ENCODE measurements at places on chromosomes 16 and 17.

GRCh38 chr17:50472286-50472685 is 3.6 kb upstream of the CHAD start:
- no peak for DNase-seq

DNA sequence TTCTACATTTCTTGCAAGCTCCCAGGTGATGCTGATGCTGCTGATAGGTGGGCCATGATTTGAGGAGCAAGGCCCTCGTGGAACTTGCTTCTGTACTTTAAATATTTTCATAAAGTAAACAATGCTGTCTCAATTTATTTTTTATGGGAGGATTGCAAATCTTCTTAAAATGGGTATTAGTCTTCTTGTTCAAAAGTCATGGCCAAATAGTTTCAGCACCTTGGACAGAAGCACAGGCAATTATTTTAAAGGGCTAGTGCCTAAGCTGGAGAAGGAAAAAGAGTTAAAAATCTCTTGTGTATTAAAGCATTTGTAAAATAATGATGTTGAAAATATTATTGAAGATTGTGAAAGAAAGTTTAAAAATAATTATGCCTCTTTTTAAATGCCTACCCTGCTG is 50.5 kb downstream of the GPR139 start:
- DNase-seq: no peak

DNA sequence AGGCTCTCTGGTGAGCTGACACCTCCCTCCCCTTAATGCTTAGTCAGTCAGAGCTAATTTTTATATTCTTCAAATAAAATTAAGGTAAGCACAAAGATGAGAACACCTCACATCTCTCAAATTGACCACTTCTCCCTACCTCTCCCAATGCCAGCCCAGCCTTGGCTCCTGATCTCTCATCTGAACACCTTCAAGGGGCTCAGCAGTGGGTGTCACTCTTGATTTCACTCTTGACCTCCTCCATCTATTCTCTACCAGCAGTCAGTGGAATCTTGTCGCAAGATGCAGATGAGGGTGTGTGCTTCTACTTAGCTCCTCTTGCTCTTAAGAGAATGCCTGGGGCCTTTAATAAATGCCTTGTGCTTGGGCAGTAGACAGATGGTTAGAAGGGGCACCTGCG is 309.0 kb upstream of the IRX3 start:
- DNase-seq: no peak

- no peak for DNase-seq
Observed at GRCh38 chr16:49484451-49484849, 110.8 kb downstream of the C16orf78 start.

DNA sequence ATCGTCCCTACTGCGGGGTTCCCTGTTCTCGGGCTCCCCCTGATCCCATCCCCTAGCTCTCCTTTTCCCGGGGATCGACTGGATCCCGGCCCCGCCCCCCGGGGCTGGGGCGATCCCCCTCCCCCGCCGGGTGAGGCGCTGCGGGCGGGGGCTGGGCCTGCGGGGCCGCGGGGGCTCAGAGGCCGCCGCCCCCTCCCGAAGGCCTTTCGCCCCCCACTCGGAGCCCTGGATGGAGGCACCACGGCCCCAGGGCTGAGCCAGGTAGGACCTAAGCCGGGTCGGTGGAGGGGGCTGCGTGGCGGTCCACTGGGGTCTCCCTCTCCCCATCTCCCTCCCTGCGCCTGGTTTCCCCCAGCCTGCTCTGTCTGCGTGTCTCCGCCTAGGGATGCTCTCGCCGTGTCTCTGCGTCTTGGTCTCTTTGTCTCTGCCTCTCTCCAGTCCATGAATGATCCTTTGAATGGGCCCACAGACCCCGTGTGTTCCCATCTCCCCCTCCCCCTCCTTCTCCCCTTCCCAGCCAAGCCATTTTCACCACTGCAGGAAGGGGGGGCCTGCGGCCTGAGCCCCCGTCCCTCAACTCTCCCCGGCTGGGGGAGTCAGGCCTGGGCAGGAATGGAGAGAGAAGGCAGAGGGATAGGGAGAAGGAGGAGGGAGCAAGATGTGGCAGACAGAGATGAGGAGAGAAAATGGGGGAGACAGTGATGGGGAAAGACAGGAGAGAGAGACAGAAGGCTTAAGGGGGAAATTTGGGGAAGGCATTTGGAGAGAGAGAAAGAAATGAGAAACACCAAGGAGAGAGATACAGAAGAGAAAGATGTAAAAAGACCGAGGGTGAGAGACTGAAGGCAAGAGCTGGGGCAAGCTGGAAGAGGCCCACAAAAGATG is 1.7 kb upstream of the TMEM256 start:
- DNase-seq: no peak

- DNase-seq: no peak
Observed at GRCh38 chr16:57426356-57426755, 20.8 kb downstream of the CIAPIN1 start.

- no peak for DNase-seq
Observed at GRCh38 chr16:4958510-4959438, 644 bp downstream of the SEC14L5 start.

DNA sequence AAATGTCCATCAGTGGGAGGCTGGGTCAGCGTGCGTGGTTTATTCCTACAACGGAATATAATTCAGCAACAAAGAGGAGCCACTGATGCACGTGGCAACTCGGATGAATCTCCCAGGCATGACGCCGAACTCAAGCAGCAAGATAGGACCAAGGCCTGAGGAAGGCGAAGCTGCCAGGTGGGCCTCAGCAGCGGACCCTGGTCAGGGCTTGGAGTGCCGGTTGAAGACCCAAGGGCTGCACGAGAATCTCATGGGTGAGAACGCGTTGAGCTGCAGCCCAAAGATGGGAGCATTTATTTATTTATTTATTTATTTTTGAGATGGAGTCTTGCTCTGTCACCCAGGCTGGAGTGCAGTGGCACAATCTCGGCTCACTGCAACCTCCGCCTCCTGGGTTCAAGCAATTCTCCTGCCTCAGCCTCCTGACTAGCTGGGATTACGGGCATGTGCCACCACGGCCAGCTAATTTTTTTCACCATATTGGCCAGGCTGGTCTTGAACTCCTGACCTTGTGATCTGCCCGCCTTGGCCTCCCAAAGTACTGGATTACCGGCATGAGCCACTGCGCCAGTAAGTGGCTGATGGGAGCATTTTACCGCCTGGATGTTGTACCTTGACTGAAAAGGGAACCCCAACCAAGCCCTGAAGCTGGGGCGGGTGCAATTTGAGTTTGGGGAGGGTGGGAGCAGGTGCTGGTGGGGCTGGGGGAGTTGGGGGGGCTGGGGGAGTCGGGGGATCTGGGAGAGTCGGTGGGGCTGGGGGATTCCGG is 18.1 kb upstream of the BAHCC1 start:
- no peak for DNase-seq

GRCh38 chr16:10694306-10694705 is 424 bp downstream of the TEKT5 start:
- no peak for DNase-seq

GRCh38 chr16:77223184-77223583 is 24.0 kb downstream of the SYCE1L start:
- no peak for DNase-seq

- DNase-seq: no peak
Observed at GRCh38 chr17:57315061-57316015, 59.0 kb downstream of the MSI2 start.

- no peak for DNase-seq
Observed at GRCh38 chr17:64658931-64659330, 3.2 kb downstream of the SMURF2 start.

GRCh38 chr17:66711881-66712321 is 123.0 kb upstream of the CACNG5 start:
- DNase-seq: no peak

- DNase-seq: no peak
Observed at GRCh38 chr16:58271589-58271988, 23.2 kb downstream of the PRSS54 start.

GRCh38 chr16:7839568-7839967 is 506.9 kb downstream of the RBFOX1 start:
- no peak for DNase-seq

DNA sequence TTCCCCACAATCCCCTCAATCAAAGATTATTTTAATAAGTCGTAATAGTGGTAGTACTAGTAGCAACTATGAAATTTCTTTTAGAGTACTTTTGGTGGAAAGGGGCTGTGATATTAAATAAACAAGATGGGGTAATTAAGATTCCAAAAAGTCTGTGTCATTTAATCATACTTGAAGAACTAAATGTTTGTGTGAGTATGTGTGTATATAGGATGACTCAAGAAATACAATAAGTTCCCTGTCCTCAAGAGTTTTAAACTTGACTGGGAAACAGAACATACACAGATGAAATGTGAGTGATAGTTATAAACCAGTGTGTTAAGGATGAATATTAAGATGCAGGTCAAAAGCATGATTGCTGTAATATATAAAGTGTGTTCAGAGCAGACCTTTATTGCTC is 2.3 kb downstream of the ALDH3A2 start:
- DNase-seq: no peak

GRCh38 chr17:9644910-9645751 is at the start of gene USP43:
TSS of gene USP43 (plus strand) at chr17:9645517. CDS start at chr17:9645633, 116 bp downstream.
- DNase-seq: peak; percentile 12

DNA sequence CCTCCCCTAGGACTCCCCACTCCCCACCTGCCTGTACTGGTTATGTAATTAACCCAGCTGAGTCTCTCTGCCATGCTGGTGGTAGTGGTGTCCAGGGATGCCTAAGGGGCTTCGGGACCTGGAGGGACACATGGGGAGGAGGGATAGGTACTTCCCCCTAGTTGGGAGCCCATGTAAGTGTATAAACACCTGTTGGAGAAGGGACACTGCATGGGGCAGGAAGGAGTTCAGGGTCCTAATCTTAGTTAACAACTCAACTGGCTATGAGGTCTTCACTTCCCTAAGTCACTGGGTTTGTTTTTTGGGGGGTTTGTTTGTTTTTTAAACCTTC is 1.3 kb downstream of the RASL10B start:
- DNase-seq: no peak

DNA sequence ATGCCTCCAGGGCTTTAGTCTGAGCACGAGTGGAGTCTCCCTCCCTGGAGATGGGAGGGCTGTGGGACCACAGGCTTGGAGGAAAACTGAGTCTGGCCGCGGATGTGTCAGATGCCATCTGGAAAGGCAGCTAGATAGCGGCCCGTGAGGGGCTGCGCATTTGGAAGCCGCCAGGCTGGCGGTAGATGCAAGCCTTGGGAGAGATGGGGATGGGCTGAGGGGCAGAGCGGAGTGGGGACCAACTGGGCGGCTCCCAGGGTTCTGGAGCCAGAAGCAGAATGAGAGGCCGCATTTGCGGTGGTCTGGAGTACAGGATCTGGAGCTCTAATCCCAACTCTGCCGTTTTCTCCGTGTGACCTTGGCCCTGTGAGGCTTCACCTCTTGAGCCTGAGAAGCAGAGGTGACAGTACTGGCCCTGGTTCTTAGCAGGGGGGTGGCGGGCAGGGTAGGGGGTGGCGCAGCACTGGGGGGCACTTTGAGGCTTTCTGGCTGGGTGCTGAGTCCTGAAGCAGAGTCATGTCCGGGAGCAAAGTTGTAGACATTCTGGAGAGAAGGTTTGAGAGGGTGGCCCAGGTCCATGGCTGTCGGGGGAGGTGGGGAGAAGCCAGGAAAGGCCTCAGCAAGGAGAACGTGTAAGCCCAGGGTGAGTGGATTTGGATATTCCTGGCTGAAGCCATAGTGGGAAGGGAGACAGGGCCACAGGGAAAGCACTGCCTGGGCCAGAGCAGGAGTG is 6.7 kb downstream of the INO80E start:
- no peak for DNase-seq

GRCh38 chr16:54342966-54343365 is 56.4 kb upstream of the IRX3 start:
- DNase-seq: no peak

GRCh38 chr17:37527249-37527851 is 37.7 kb downstream of the DUSP14 start:
- DNase-seq: no peak

DNA sequence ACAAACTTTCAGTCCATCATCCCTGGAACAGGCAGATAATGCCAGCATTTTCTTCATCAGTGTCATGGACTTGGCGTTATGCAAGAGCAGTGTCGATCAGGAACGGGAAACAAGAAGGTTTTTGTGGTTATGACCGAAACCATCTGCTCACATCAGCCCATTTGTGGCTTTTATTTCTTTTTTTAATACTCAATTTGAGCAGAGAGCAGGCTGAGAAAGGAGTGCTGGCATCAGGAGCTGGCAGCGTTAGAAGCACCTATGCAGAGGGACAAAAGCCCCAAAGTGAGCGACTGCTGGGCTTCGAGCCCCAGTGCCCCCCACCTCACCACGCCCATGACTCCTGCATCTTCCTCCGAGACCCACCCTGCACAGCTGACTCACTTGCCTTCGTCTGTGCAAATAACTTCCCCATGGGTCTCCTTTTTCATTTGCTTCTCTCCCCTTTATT is 16.2 kb upstream of the CD300E start:
- DNase-seq: no peak

DNA sequence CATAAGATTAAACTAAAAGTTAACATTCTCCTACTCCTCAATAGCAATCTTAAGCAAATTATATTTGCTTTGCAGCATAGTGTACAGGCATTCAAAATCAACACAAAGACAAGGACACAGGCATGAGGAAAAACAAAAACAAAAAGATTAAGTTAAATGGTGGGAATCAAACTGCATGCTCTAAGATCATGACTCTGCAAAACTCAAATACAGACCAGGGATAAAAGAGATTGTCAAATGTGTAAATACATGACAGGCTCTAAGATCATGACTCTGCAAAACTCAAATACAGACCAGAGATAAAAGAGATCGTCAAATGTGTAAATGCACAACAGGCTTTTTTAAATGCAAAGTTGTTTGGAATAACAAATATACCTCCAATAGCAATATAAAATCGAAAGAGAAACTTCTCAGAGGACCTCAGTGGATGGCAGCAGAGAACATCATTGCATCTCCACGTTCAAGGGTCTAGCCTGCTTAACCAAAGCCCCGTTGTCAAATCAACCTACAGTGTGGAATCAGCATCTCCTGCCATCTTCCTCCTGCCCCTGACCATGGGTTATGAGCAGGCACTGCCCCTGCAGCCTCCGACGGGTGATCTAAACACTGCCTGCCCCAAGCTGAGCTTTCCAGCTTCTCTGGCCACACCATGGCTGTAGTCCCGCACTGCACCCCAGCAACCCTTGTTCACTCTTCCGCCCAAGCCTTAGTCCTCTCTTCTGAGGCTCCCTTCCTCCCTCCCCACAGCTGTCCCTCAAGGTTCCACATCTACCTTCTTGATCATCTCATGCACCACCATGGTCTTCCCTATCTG is 446.1 kb downstream of the SOX9 start:
- DNase-seq: no peak

DNA sequence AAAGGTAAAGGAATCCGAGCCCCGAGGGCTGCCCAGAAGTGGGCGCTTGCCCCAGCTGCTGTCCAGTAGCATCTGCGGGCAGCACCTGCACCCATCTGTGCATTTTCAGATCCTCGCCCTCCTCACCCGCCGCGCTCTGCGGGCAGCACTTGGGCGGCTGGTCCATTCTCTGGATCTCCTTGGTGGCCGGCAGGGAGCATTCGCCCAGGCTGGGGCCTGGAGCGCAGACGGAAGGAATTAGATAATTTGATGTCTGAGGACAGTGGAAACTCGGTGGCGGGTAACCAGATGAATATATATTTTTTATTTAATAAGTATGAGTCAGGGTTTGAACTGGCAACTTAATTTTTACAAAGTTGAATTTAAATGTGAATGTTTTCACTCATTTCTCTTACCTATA is 88.5 kb downstream of the NPIPB11 start:
- DNase-seq: no peak

- no peak for DNase-seq
Observed at GRCh38 chr16:54932021-54932660, 1.5 kb downstream of the IRX5 start.
